Progenitor cell of endocrine pancreas (in vitro differentiated cells): ENCODE measurements at places on chromosomes 1 and 21.

- DNase-seq = no peak
Observed at GRCh38 chr1:192763756-192764155, 45.1 kb upstream of the RGS2 start.

DNA sequence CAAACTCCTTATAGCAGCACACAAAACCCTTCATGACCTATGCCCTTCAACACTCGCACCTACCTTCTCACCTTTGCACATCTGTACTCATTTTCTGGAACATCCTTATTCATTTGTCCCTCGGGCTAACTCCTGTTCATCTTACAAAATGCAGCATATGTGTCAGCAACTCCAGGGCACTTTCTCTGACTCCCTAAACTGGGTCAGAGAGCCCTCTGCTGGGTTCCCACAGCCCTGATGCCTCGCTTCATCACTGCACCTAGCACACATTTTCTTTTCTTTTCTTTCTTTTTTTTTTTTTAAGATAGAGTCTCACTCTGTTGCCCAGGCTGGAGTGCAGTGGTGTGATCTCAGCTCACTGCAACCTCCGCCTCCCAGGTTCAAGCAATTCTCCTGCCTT lies 54.0 kb downstream of the RAB3B start:
- no peak for DNase-seq

DNA sequence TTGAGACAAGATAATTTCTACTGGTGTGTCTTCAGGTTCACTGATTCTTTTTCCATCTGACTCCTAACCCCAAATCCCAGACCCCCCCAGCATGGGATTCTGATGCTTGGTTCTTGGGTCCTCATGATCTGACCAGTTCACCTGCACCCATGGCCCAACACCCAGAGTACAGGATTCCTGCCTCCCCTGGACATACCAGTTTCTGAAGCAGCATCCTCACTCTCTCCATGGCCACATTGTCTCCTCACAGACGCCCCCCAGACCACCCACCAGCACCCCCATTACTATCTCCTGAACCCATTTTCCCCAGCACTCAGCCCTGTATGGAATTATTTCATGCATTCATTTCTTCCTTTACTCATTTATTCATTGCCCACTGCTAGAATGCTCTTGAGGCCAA lies 864 bp upstream of the KRTAP12-3 start:
- DNase-seq = no peak

DNA sequence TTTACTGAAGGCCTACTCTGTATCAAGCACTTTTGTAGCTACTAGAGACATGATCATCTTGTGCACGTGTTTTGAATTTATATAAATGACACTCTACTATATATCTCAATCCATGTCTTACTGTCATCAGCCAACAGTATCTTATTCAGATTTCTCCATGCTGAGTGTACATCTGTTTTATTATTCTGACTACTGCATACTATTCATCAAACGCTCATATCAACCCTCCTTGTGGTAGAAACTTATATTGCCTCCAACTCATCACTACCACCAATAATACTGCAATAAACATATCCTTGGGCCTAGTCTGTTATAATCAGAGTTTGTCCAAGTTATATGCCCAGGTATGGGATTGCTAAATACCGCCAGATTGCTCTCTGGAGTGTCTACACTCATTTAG lies 81.6 kb upstream of the IRF2BP2 start:
- DNase-seq = no peak

- DNase-seq = no peak
Observed at GRCh38 chr1:232625319-232625868, 4.5 kb downstream of the SIPA1L2 start.

- no peak for DNase-seq
Observed at GRCh38 chr1:235307158-235308124, 20.5 kb downstream of the ARID4B start.

DNA sequence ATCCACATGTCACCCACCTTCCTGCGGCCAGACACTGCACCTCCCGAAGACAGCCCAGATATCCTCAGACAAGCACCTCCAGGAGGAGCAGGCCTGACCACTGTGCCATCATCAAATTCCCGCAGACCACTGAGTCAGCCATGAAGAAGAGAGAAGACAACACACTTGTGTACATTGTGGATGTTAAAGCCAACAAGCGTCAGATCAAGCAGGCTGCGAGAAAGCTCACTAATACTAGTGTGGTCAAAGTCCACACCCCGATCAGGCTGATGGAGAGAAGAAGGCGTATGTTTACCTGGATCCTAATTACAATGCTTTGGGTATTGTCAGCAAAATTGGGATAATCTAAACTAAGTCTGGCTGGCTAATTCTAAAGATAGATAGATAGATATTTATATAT lies 41.4 kb upstream of the BECN2 start:
- DNase-seq = no peak

- no peak for DNase-seq
Observed at GRCh38 chr1:218867941-218868626, 305.6 kb upstream of the LYPLAL1 start.

DNA sequence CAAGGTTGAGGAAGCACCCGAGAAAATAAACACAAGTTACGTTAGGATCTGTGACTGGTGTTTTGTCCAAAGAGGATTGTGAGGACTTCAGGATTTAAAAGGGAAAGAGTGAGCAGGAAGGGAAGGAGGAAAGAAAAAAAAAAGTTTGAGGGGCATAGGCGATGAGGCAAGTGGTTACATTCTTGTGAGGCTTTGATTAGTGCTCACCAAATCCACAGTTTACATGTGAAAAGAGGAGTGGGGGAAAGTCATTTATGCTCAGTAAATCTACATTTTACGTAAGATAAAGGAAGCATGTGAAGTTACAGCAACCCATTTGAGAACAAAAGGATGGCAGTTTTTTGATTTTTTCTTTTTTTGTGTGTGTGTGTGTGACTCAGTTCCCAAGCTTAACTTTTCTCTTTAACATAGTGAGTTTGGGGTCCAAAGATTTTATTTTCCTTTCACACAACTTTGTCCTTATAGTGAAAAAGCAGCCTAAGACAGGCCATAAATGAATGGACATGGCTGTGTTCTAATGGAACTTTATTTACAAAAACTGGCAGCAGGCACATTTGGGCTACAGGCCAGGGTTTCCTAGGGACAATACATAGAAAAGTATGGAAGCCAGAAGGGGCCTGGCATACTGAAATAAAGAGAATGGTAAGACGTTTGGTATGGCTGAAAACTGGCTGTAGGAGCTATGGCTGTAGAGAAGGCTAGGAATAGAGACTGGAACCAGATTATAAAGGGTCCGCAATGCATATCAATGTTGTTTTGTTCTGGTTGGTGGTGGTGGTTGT lies 121.7 kb downstream of the FGGY start:
- no peak for DNase-seq

DNA sequence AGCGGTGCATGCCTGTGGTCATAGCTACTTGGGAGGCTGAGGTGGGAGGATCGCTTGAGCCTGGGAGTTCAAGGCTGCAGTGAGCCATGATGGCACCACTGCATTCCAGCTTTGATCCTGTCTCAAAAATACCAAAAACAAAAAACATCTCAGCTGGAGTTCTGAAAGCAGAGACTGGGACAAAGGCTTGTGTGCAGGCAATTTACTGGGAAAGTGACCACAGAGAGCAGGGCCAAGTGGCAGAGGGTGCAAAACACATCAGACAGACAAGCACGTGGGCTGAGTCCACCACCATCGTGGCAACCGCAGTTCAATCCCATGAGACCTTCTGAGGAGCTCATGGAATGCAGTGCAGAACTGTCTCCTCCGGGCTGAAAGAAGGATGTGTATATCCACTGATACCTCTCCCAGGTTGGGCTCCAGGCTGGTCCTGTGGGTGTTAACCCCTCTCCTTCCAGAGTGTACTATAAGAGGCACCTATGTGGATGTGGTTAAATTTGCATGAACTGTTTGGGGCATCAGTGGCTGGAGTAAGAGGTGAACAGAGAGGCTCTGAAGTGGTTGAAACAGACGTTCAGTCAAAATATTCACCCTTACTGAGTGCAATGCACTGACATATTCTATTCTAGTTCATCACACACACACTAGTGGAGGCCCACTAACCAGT lies 10.8 kb downstream of the PIGP start:
- DNase-seq = no peak

- no peak for DNase-seq
Observed at GRCh38 chr1:245245021-245245667, 90.4 kb downstream of the KIF26B start.

DNA sequence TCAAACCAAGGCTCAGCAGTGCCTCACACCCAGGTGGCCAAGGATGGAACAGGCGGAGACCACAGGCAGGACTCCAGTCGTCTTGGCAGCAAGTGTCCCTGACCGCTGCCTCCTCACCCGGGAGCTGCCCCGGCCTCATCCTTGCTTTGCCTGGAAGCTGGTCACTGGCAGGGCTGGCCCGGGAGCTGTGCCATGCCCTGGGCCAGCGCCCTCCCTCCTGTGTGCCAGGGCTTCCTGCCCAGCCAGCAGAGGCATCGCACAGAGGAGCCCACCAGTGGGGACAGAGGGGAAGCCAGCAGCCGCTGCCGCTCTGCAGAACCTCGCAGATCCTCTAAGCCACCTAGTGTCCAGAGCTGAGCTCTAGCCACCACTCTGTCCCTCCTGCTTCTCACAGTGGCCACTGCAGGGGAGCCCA lies 7.8 kb downstream of the CASZ1 start:
- no peak for DNase-seq

GRCh38 chr1:10639775-10640578 lies 156.5 kb downstream of the CASZ1 start:
- DNase-seq = no peak
